Activated CD8-positive, alpha-beta T cell treated with anti-CD3 and anti-CD28 coated beads for 36 hours (primary cell): ENCODE measurements at places on chromosomes 5 and 9. TPM values are rescaled to one million over a fixed set of nuclear protein-coding genes. Genes with fewer than 3 reads are reported as not detected.

CCNI2 gene
- total RNA-seq, result 8.7 TPM

BRD3OS gene
- total RNA-seq, result 8.2 TPM

ABCA1 gene
- 0.20 TPM for total RNA-seq

ADCY2 gene
- total RNA-seq, result not detected

HTR1A gene
- total RNA-seq, result not detected

ACTBL2 gene
- total RNA-seq, result not detected

TXNDC15 gene
- total RNA-seq, result 17.1 TPM

S1PR3 gene
- total RNA-seq, result 0.58 TPM

RNF208 gene
- total RNA-seq, result 10.4 TPM

CCL19 gene
- total RNA-seq, result not detected

COL15A1 gene
- total RNA-seq, result not detected

C9orf78 gene
- 51.7 TPM for total RNA-seq

RCL1 gene
- 24.5 TPM for total RNA-seq

NKD2 gene
- 2.3 TPM for total RNA-seq

FBP2 gene
- not detected for total RNA-seq

TLX3 gene
- total RNA-seq, result not detected

TRAF2 gene
- 40.5 TPM for total RNA-seq

SLC9A3 gene
- total RNA-seq, result 3.3 TPM

CCL27 gene
- total RNA-seq, result not detected

PCDHGA1 gene
- total RNA-seq, result not detected

IFNA13 gene
- not detected for total RNA-seq

BARX1 gene
- total RNA-seq, result 6.6 TPM

ZFP37 gene
- total RNA-seq, result 1.3 TPM

ARID3C gene
- 0.29 TPM for total RNA-seq

ADAMTSL1 gene
- total RNA-seq, result not detected

CRHBP gene
- not detected for total RNA-seq

FCN2 gene
- not detected for total RNA-seq

CYLC2 gene
- not detected for total RNA-seq
